ENCODE measurements at places on chromosomes 6 and 20.

DNA sequence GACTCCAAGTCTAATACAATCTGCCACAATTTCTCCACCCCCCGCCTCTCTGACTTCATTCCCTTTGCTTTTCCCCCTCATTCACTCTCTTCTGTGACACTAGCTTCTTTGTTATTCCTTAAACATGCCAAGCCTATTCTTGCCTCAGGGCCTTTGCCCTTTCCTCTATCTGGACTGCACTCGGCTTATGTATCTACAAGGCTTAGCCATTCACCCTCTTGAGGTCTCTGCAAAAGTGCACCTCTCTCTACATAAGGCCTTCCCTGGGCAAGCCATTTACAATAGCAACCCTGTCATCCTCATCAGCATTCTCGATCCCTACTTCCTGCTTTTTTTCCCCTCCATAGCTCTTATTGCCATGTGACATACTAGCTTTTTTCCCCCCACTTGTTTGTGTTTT, 168.9 kb downstream of the PDSS2 start:
- DNase-seq = no peak

GRCh38 chr6:72519871-72520270, 102.0 kb upstream of the KCNQ5 start:
- no peak for DNase-seq

DNA sequence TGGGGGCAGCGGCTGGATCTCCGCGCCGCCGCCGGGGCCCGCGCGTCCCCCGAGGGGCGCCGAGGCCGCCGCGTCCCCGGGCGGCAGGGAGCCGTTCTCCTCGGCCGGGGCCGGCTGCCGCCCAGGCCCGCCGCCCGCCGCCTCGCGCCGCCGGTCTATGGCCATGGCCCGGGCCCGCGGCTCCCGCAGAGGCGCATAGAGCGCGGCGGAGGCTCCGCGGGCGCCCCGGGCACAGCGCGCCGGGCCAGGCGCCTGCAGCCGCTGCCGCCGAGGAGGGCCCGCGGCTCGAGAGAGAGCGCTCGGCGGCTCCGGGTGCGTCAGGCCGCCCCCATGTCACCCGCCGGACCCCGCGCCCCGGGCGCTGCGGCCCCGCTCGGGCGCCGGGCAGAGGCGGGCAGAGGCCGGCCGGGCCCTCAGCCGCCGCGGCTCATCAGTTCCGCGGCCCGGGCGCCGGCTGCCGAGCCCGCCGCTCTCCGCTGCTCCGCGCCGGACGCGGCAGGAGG, 404 bp downstream of the SLC22A23 start:
- DNase-seq = no peak

DNA sequence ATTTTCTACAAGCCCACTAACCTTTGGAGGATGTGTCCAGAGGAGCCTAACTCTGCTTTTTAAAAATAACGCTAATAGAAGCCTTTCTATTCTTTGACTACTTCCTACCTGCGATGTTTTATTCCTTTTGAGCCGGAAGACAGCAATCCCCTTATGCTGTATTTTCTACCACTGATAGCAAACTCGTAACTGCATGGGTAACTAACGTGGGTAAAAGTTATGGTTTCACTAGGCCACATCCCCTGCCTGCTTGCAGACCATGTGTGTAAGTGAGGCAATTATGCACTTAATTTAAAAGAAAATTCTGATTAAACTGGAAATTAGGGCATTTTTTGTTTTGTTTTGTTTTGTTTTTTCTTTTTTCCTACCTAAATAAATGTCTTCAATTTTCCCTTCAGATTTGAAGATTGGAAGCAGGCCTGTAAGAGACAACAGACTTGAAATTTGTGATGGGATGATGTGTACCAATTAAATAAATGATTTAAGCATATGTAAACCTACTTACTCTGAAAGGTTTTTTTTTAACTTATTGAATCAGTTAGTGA, 931 bp downstream of the UFL1 start:
- no peak for DNase-seq

- no peak for DNase-seq
Measured at GRCh38 chr6:44234101-44235025, 11.0 kb downstream of the SLC29A1 start.

Measured in activated naive CD4-positive, alpha-beta T cell (primary cell).